NCI-H1417 (cell line): ENCODE measurements at places on chromosomes 1 and 21.

GRCh38 chr1:9884805-9885204 is 25.3 kb downstream of the CTNNBIP1 start:
- DNase-seq, result no peak

DNA sequence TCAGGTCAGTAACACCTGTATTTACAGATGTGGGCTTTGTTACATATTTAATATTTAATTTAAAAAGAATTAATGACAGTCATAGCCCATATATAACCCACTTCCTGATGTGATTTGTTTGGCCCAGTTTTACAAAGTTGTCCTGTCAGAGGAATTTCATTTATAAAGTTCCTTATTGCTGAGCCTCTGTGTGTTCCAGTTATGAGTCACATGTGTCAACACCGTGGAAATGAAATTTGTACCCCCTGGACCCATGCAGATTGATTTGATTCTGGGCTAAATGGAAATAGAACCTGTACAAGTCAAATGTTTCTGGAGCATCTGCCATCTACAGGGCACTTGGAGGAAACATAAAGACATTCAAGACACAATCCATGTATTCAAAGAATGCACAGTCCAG is 149.2 kb downstream of the CACNA1E start:
- DNase-seq, result no peak

- DNase-seq, result no peak
Measured at GRCh38 chr1:28537457-28538199, 15.3 kb upstream of the TRNAU1AP start.

DNA sequence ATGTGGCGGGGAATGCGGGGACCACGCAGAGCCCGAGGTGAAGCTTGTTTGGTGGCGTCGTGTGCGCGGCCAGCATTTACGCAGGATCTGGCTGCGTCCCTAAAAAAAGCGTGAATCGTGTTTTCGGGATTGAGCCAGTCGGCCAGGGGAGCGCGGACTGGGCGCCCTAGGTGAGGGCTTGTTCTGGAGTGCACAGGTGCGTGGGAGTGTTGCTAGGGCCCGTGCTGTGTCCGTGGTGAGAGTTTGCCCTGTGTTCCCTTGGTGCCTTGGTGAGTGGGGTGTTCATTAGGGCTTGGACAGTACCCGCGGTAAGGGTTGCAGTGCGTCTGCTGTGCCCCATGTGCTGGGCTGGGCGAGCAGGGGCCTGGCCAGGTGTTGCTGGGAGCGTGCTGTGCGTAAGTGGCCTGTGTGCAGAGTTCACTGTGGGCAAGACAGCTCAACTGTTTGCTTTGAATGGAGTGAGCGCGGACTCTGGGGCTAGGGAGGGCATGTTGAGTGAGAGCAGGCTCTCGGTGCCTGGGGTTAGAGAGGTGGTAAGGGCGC is 673 bp downstream of the CD46 start:
- DNase-seq, result peak; percentile 81

- no peak for DNase-seq
Measured at GRCh38 chr1:197814306-197814705, 39.0 kb upstream of the DENND1B start.

DNA sequence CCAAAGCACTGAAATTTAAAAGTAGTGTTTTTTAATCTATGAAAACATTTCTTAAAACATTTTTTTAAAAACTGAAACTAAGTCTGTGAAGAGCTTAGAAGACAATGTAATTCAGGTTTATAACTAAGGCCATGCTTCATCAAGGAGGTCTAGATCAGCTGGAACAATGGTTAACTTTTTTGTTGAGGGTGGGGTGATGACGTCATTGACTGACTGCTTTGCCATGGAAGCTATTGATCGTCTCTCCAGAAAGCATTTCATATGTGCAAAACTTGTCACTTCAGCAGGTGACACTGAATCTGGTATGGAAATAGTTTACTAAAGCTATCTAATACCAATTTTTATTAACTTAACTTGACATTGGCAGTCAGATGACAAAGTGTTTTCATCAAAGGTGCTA is 21.0 kb downstream of the RAVER2 start:
- no peak for DNase-seq

- DNase-seq, result no peak
Measured at GRCh38 chr1:157092831-157093230, 6.8 kb downstream of the ETV3L start.

- peak; percentile 71 for DNase-seq
Measured at GRCh38 chr1:175146529-175147213, 45.9 kb downstream of the KIAA0040 start.

DNA sequence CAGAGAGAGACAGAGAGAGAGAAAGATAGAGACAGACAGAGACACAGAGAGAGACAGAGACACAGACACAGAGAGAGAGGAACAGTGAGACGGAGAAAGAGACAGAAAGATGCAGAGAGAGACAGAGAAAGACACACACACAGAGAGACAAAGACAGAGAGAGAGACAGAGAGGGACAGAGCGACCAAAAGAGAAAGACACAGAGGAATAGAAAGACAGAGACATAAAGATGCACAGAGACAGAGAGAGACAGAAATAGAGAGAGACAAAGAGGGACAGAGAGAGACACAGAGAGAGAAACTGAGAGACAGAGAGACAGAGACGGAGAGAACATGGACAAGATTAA is 16.5 kb downstream of the WNT3A start:
- DNase-seq, result no peak

DNA sequence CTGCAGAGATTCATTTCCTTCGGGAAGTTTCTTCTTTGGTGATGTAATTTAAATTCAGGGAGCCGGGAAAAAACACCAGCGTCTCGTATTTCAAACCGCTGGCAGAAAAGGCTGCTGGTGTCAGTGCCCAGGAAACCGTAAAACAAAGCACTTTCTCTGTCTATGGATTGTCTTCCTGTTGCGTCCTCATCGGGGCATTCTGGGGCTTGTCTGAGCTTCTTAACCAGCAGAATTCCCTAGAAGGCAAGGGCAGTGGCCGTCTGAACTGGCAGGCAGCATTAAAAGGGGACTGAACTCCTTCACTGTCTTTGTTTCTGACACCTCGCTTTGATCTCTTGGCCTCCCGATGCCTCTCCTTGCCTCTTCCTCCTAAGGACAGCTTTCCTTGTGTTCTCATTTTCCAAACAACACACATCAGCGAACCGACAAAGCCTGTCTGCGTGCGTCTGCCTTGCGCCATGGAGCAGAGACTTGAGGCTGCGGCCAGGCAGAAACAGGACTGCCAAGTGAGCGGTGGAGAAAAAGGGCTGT is 391.6 kb upstream of the VAMP3 start:
- DNase-seq, result peak; percentile 25
